Stimulated activated CD4-positive, alpha-beta T cell treated with anti-CD3 and anti-CD28 coated beads, TNF-alpha, amount 100 ng/mL, for 24 hours (primary cell): ENCODE measurements at places on chromosomes 7 and 10.

- DNase-seq = no peak
Observed at GRCh38 chr10:14381475-14381874, 50.8 kb upstream of the FRMD4A start.

- no peak for DNase-seq
Observed at GRCh38 chr10:103215601-103216000, 22.5 kb upstream of the NT5C2 start.

DNA sequence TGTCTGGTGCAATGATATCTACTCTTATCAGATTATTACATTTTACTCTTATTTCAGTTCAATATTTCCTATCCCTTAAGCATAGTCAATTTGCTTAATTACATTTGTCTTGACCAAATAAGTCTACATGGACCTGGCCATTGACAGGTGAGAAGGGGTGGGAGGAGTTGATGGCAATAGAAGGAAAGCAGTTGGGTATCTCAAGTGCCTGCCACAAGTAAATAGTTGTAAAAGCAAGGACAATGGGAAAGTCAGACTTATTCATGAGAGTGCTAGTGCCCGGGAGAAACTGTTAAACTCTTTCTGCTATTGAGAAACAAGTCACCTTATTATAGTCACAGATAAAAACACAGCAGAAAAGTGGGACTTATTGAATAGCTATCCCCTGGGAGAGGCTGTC, 32.4 kb upstream of the HGF start:
- no peak for DNase-seq

- DNase-seq = no peak
Observed at GRCh38 chr7:2734084-2734686, 46.2 kb downstream of the AMZ1 start.

- no peak for DNase-seq
Observed at GRCh38 chr10:120508393-120508792, 51.4 kb downstream of the PLPP4 start.

GRCh38 chr10:77175631-77176222, 461.9 kb downstream of the KCNMA1 start:
- no peak for DNase-seq

DNA sequence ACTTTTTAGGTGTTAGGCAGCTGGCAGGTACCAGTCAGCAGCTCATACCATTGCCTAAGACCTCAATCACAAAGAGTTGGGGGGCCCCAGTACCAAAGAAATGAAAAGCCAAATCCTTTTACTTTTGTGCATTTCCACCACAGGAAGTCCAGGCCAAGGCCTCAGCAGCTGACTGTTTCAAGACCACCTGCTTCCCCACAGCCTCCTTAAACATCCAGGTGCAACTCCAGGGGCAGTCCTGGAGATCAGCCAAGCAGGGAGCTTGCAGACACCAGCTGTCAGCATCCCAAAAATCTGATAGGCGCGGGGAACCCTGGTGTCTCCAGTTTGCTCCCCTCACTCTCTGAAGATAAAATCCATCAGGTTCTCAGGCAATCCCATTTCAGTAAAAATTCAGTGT, 91.5 kb upstream of the EFCAB10 start:
- no peak for DNase-seq

DNA sequence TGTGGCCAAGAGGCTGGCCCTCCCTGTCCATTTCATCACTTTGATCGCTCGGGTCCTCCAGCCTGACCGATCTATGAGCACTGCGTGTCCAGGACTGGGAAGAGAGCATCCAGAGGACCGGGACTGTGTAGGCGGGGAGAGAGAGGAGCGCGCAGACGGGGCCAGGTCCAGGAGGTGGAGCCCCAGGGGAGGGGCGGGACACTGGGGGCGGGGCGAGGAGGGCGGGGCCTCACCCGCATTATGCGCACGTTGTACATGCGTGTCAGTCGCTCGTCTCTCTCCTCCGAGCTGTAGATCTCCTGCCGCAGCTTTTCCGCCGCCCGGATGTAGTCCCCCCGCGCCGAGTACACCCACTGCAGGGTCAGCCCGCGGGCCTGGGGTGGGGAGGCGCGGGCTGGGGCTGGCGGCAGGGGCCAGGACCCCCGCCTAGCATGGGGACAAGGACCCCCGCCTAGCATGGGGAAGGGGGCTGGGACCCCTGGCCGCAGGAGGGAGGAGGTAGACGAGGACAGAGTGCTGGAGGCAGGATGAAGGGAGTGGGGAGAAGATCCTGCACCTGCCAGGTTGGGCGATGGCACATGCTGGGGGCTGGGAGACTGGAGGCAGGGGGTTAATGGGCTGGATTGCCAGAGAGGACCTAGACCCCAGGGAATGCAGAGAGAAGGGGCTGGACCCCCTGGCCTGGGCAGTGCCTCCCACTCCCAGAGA, 14.3 kb downstream of the MOSPD3 start:
- DNase-seq = peak; percentile 78

GRCh38 chr7:130872341-130872740, 138.3 kb upstream of the KLF14 start:
- no peak for DNase-seq

- DNase-seq = no peak
Observed at GRCh38 chr10:47009215-47009838, 98.1 kb downstream of the PTPN20 start.

DNA sequence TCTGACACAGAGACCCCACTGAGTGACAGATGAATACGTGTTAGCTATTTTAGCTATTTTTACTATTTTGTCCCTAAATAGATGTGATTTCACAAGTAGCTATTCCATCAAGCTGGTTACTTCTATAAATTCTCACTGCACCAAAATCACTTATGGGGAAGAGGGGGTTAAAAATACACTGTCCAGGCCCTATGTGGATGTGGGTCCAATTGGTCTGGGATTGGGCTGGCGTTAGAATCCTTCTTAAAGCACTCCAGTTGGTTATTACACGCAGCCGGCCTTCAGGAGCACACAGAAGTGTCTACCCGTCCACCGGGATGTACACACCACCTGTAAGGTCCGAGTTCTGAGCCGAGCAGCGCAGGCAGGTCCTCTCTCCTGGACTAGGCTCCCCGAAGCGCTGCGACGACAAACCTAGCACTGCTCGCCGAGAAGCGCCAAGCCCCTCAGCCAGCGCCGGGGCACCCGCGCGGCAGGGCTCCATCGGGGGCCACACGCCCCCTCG, 222.3 kb upstream of the MKLN1 start:
- no peak for DNase-seq

DNA sequence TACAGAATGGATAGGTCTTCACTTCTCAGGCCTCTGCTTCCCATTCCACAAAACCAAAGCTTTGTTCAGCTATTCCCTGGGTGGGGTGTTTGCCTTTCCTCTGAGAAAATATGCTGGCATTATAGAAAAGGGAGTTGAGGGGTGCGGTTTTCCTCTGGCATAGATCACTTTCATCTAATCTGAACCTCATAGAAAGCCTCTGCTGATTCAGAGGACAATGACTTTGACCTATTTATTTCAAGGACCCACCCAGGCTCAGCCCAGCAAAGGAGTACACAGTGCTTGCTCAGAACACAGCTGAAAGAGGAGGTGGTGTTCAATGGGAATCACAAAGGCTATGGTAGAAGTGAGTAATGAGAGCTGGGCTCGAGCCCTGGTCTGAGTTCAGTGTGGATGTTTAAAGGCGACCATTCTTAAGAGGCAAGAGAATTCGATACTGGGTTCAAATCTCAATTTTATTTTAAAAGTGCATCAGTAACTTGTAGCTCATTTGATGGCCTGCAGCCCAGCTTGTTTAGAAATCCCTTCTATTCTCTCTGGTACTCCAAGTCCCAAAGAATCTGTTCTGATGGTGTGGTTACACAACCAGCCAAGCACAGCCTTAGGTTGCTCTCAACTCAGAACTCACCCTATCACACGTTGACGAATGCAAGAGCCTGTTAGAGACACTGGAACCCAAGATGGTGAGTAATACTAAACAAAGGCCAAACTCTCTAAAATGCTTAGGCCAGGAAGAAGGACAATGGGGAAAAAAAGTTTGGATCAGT, 1012.8 kb downstream of the LRMDA start:
- no peak for DNase-seq

- DNase-seq = no peak
Observed at GRCh38 chr7:55194522-55194921, 170.6 kb upstream of the LANCL2 start.

DNA sequence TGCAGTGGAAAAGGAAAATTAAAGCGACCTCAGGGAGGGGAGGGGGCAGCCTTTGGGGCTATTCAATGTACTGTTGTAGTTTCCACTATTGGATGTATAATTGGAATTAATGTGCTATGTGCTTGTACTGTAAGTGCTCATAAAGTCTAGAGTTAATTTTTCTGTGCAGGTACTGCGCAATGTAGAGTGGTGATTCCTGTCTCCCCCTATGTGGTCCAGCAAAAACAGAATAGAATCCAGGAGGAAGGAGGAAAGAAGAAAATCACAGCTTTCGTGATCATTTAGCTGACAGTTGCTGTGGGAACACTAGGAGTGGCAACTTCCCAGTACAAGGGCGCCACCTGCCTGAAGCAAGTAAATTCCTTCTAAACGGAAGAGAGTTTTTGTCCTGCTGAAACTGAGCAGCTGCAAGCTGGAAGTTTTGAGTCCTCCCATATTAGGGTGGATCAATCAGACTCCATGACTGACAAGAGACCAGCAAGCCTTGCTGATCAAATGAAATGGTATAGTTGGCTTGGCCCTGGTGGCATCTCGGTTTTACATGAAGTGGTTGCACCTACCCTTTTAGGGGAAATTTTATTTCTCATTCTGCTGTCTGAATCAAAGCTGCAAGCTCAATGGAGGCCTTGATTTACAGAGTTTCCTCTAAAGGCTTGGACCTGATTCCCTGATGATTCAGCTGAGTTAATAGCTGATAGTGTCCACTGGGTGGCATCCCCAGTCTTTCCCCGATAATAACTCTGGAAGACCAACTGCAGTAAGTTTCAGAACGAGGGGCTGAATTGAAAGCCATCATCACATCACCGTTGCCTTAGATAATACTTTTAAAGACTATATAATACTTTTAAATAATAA, 299.8 kb downstream of the HGF start:
- DNase-seq = peak; percentile 11

- DNase-seq = no peak
Observed at GRCh38 chr7:101377189-101377736, 14.6 kb downstream of the COL26A1 start.

- no peak for DNase-seq
Observed at GRCh38 chr7:24395512-24395911, 111.5 kb downstream of the NPY start.

DNA sequence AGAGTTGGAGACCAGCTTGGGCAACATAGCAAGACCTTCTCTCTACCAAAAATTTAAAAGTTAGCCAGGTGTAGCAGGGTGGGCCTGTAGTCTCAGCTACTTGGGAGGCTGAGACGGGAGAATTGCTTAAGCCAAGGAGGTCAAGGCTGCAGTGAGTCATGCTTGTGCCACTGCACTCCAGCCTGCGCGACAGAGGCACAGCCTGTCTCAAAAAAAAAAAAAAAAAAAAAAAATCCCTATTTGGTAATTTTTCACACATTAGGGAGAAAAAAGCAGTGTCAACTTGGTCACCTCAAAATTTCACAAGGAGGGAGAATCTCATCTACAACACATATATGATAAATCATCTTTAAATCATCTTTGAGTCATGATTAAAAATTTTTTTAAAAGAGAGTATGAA, 6.4 kb upstream of the ZNF398 start:
- DNase-seq = no peak

DNA sequence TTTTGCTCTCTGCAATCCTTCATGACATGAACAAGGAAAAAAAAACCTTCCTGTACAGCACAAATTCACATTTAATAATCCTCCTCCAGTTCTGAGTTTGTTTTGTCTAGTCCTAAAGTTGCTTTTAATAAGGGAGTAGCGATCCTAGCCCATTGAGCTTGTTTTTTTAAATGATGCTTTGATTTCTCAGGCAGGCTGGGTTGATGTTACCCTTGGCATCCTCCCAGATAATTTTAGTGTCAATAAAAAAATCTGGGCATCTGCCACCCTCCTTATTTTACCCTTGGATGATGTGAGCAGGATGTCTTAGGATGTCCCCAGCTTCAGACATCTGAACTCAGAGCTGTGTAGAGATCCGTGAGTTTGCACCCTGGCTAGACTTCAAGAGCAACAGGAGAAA, 33.9 kb upstream of the PROSER2 start:
- DNase-seq = no peak

- no peak for DNase-seq
Observed at GRCh38 chr7:37927773-37928444, 7.5 kb downstream of the EPDR1 start.

- DNase-seq = no peak
Observed at GRCh38 chr10:64115908-64116643, 594.9 kb downstream of the REEP3 start.

GRCh38 chr7:123070702-123071286, 75.3 kb upstream of the TAS2R16 start:
- no peak for DNase-seq

- DNase-seq = no peak
Observed at GRCh38 chr7:11256501-11256900, 282.8 kb downstream of the PHF14 start.

DNA sequence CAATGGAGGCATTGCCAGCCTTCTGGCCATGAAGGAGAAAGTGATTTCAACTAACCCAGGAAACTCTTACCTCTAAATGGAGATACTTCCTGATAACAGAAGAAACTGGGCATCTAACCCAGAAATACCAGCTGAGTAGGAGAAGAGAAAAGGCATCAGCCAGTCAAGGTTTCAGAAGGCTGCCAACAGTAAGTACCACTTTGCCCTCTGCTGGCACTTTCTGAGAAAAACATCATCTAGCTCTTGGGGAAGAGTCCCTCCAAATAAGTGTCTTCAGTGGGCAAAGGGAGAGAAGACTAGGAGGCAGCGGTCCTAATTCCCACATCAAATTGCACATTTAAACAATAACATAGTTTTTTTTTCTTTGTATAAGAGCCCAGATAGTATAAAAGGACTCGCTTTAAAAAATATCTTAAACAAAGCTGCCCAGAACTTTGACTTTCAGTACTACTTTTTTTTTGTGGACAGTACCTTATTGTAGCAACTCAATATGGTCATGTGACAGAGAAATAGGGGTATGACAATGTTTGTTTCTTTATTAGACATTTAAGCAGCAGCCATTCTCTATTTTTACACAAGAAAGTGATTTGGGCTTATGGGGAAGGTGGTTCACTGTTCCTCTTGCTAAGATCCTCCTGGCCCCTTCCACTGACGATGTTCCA, 157.3 kb downstream of the CTTNBP2 start:
- DNase-seq = no peak

GRCh38 chr7:45158471-45158870, 880 bp downstream of the RAMP3 start:
- no peak for DNase-seq

- DNase-seq = no peak
Observed at GRCh38 chr7:136652635-136653370, 215.6 kb upstream of the CHRM2 start.

GRCh38 chr7:155815332-155816191, 3.3 kb upstream of the SHH start:
- peak; percentile 78 for DNase-seq
